ENCODE measurements at places on chromosomes 16 and 17. TPM values are rescaled to one million over a fixed set of nuclear protein-coding genes. Genes with fewer than 3 reads are reported as not detected.

PRKCB gene
- total RNA-seq, result not detected

KRTAP2-3 gene
- total RNA-seq, result not detected

ITPRIPL2 gene
- 53.3 TPM for total RNA-seq

PERCC1 gene
- not detected for total RNA-seq

CBX8 gene
- 5.0 TPM for total RNA-seq

CCDC43 gene
- 21.2 TPM for total RNA-seq

KRT23 gene
- total RNA-seq, result not detected

ZSCAN10 gene
- not detected for total RNA-seq

FOXN1 gene
- total RNA-seq, result not detected

PIK3R6 gene
- total RNA-seq, result not detected

OR2C1 gene
- not detected for total RNA-seq

NFAT5 gene
- total RNA-seq, result 9.2 TPM

MILR1 gene
- 8.4 TPM for total RNA-seq

KRT14 gene
- total RNA-seq, result 0.13 TPM

Measured in epithelial cell of alveolus of lung (primary cell).